Activated CD4-positive, alpha-beta T cell treated with anti-CD3 and anti-CD28 coated beads, Interleukin-2, amount 50 U/mL, for 24 hours (primary cell): ENCODE measurements at places on chromosomes 6 and 20.

- DNase-seq: no peak
Observed at GRCh38 chr20:34776177-34776576, 49.3 kb downstream of the NCOA6 start.

- no peak for DNase-seq
Observed at GRCh38 chr6:33391922-33392594, 435 bp downstream of the KIFC1 start.

- DNase-seq: no peak
Observed at GRCh38 chr6:35544769-35545361, 32.2 kb upstream of the TULP1 start.

- DNase-seq: no peak
Observed at GRCh38 chr6:33375143-33375671, 16.4 kb upstream of the KIFC1 start.

- DNase-seq: no peak
Observed at GRCh38 chr6:27144740-27145079, 102.8 kb upstream of the PRSS16 start.

GRCh38 chr20:21396599-21397340 lies 556 bp downstream of the NKX2-4 start:
- DNase-seq: no peak

- no peak for DNase-seq
Observed at GRCh38 chr6:113464960-113465359, 392.2 kb upstream of the MARCKS start.

- no peak for DNase-seq
Observed at GRCh38 chr6:16965689-16966088, 136.2 kb upstream of the STMND1 start.

- no peak for DNase-seq
Observed at GRCh38 chr6:139519571-139520031, 145.2 kb upstream of the CITED2 start.

DNA sequence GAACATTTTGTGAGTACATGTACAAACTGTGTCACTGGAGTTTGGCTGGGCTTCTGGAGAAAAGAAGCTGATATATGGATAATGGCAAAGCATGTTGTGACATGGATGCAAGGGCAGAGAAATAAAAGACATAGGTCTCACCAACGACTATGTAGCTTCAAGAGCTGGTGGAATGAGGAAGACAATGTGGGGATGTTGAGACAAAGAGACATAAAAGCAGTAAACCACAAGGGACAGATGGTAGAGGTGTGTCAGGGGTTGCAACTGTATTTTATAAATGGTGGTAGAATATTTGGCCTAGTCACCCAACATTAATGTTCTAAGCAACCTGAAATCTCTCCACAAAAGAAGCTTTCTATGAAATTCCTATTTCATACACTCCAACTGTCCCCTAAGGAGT lies 199.0 kb downstream of the KCNQ5 start:
- no peak for DNase-seq

GRCh38 chr6:169190144-169190584 lies 63.5 kb downstream of the THBS2 start:
- no peak for DNase-seq

- DNase-seq: no peak
Observed at GRCh38 chr6:9332241-9332780, 897.0 kb upstream of the SLC35B3 start.
